ENCODE measurements at places on chromosomes 3 and 15.
A peak's percentile ranks its signal among the peaks of the same experiment; 100 is the strongest.

- DNase-seq: no peak
These were observed 228.5 kb downstream of the LSAMP start for GRCh38 chr3:116216761-116217160.

GRCh38 chr3:73774645-73775044 is 149.9 kb upstream of the PDZRN3 start:
- no peak for DNase-seq

DNA sequence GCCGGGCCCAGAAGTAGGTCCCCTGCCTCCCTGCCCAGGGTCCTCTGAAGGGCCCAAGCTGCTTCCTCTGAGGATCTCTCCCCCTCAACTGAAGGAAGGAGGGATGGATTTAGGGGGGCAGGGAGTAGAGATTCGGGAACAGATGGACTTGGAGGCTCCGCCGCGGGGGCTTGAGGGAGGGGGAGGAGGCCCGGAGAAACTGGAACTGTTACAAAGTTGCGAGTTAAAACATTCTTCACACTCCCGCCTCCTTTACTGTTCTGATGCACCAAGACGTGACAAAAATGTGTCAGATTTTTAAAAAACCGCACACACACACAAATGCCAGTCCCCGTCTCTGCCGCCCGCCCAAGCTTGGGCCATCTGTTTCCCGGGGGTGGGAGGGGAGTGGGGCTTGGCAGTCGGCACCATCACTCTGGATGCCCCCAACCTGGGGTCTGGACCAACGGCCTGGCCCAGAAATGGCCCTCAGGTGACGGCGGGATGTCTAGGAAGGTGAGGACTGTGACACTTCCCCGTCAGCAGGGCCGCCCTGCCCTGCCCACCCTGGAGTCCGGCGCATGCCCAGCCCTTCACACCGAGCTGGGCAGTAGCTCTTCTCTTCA is 25.0 kb upstream of the LINGO1 start:
- DNase-seq: no peak

DNA sequence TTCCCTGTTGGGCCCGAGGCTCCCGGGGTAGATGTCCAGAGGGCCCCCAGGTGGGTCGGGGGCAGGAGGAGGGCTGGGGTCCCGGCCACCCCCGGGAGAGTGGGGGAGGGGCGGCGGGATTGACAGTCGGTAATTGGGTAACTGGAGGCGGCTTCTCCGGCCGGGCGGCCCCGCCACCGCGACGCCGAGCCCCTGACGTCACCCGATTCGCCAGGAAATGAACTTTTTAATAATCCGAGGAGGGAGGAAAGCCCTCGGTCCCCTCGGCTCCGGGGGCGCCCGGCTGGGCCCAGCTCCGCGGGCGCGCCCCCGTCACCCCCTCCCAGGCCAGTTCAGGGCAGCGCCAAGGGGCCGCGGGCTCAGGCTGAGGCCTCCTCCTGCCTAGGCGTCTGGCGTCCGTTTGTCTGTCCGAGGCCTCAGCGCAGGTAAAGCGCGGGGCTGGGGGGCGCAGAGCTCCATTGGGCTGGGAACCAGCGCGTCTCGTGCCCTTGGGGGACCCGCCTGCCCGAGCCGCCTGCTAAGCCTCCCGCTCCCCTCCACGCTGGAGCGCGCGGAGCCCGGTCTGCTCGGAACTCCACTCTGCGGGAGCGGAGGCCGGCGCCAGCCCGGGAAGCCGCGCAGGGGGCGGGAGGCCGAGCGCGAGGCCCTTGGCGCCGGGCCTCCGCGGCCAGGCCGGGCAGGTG is 3.9 kb downstream of the GATA2 start:
- peak; percentile 70 for DNase-seq

DNA sequence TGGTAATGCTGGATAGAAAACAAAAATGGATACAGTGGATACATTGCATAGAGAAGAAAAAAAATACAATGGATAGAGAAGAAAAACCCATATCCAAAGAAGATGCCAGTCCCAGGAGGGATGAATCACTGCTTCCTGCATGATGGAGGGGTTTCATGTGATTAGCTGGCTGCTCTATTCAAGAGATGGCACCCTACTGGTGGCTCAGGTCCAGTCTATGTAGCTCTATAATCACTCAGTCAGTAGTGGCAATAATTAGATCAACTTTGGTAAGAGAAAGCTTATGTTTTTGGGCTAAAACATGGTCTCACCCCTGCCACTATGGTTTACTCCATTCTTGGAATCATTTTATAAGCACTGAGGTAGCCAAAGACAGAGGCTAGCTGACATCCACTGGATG is 33.7 kb upstream of the NOX5 start:
- DNase-seq: no peak

- no peak for DNase-seq
These were observed 27.2 kb upstream of the GLCE start for GRCh38 chr15:69132977-69133861.

DNA sequence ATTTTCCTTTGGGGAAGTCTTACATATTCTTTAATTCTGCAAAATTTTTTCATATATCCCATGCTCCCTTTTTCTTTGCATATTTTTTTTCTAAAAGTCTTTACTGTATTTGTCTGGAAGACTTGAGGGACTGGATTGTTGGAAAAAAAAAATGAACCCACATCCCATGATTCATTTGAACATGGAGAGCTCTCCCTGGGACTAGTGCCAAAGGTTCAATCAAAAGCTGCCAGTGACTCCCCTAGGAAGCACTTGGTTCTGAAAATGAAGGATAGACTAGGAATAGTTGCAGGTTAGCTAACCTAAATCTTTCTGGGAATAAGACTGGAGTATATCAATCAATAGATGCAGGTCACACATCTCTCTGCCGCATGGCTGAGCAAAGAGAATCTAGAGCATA is 16.4 kb upstream of the BNC1 start:
- DNase-seq: no peak

DNA sequence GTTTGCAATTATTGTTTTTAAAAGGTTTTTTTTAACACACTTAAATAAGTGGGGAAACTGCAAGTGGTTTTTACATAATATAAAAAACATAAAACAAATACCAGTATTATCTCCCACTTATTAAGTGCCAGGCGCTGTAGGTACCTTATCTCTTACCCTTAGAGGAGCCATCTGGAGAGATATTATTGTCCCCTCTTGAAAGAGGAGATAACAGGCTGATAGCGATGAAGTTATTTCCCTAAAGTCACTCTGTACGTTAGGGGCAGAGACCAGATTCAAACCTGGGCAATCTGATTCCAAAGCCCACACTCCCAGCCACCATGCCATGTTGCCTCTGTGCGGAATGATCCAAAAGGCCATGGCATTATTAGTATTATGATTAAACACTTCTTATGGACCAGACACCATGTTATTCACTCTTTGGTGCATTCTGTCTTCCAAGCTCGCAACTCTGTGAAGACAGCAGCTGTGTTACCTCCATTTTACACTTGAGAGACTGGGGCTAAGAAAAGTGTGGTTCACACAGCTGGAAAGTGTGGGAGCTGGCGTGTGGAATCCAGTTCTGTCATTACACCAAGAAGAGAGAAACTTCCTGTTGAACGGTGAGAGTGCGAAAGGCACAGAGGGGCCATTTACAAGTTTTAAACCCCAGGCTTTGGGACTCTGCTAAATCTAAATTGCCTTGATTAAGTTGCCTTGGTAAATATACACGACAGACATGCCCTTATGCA is 79.9 kb upstream of the MITF start:
- no peak for DNase-seq

GRCh38 chr15:66801266-66801665 is 99.2 kb downstream of the SMAD6 start:
- no peak for DNase-seq

GRCh38 chr15:31360843-31361763 is 34.5 kb downstream of the KLF13 start:
- DNase-seq: peak; percentile 87

DNA sequence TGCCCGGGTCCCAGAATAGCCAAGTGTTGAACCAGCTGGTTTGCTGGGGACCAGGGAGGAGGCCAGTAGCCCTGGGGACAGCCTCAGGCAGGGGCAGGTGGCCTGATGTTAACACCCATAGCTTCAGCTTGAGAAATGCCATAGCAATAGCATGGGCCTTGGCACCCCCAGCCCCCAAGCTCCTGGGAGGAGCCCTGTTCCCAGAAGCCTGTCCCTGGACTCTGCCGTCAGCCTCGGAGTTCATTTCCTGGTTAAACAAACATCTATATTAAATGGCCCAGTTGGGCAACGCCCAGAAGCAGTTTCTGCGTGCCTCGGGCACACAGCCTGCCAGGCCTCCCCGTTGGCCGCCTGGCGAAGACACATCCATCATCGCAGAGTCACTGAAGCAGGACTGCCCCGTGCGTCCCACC is 58.2 kb downstream of the FGD5 start:
- DNase-seq: peak; percentile 60

DNA sequence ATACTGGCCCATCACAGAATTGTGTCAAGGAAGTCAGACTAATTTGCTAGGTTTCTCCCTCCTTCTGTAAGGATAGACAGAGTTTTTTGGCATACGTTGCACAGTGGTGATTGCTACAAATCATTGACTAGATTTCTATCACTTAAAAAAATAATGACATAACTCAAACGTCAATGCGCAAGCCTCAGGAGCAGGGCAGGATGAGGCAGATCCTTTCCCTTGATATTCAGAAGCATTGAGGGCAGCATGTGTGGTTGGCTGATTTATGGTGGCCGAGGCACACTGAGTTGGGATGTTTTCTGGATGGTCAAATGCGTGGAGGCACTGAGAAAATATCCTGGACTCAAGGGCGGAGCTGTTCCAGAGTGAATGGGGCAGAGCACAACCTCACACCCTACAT is 14.4 kb downstream of the THSD4 start:
- no peak for DNase-seq

All from activated effector memory CD4-positive, alpha-beta T cell treated with anti-CD3 and anti-CD28 coated beads, Interleukin-2, amount 50 U/mL, for 16 hours (primary cell).